ENCODE measurements at places on chromosomes 2 and 18. TPM values are rescaled to one million over a fixed set of nuclear protein-coding genes. Genes with fewer than 3 reads are reported as not detected.

DNAH7 gene
- 1.2 TPM for total RNA-seq

DNER gene
- total RNA-seq: 1.0 TPM

ST8SIA5 gene
- 0.36 TPM for total RNA-seq

GRCh38 chr2:217866457-217866856 lies 136.3 kb downstream of the TNS1 start:
- DNase-seq: no peak

GRCh38 chr2:38187541-38188011 lies 111.6 kb upstream of the CYP1B1 start:
- peak; percentile 90 for DNase-seq

DNA sequence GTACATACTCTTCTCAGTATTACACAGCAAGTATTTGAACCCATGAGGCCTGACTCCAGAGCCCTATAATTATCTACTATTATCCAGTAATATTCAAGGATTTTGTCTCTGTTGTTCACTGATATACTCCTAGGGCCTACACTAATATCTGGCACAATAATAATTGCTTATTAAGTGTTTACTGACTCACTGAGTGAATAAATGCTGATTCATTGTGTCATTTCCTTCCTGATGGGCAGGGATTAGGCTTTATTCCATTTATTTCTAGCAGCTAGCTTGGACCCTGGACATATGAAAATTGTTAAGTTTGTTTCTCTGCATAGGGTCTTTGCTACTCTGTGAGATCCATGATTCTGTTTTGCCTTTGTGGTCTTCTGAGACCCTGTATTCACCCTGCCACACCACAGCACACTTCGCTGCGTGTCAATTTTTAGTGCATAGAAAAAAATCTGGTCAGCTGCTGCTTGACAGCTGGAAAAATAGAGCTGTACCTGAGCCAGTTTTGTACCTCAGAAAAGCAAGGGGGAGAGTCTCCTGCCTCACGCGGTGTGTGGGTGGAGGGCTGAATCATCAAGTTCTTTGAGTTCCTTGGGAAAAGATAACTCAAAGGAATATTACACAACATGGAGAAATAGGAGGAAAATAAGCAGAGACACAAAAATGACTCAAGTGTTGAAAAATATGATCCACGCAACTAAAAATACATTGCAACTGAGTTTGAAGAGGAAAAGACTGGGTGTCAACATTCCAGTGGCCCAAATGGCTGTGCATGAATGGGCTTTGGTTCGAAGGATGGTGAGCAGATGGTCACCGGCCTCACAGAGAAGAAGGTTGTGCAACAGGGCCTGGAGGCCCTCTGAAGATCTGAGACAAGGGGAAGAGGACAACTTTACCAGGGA lies 18.9 kb upstream of the DPP4 start:
- peak; percentile 97 for DNase-seq

- DNase-seq: no peak
Measured at GRCh38 chr2:73983322-73984202, 1.1 kb upstream of the TET3 start.

DNA sequence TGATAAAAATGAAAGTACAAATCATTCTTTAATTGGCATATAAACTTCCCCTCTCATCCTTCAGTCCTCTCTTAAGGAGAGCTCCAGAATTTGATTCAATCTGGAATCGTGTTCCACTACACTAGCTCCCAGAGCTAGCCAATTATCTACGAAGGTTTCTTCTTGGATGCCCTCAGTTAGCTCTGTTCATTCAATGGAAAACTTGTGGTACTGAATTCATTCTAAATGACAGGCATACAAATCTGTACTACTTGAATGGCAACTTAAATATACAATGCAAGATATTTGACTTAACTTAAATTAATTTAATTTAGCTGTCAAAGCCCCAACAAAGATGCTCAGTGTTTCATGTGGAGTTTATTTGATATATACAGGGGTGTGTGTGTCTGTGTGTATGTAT lies 1474.2 kb upstream of the CELF4 start:
- no peak for DNase-seq

DNA sequence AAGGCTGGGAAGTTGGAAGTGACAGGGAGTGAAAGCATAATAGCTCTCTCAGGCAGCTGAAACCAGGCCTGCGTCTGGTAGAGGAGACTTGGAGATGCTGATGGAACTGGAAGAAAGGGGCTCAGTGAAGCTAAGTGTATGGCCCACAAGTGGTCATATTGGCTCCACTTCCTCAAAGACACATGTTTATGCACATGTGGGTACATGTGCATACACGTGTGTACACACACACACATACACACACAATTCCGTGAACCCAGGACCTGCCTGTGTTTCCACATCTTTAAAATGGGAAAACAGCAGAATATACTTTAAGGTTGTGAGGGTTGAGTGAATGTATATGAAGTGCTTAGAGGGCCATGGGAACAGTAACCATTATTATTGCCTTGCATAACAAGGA lies 160.9 kb downstream of the ARL6IP6 start:
- no peak for DNase-seq

DNA sequence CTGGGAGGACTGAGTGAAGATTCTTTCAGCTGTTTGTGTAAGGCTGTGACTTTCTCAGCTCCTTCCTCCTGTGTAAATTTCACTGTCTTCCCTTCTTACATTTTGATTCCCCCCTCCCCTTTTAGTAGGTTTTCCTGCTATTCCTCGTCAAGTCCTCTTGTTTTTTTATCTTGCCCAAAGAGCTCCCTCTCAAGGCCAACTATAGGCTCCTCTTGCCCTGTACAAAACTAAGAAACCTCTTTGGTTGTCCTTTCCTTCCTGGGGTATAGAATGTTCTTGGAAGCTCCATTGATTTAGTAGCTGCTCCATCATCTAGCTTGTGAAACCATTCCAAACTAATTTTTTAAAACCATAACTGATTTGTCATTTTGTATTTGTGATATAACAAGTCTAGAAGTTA lies 7.3 kb downstream of the CCDC121 start:
- no peak for DNase-seq

- peak; percentile 28 for DNase-seq
Measured at GRCh38 chr2:72887032-72887739, at the start of gene SPR. Gene SPR (plus strand): TSS chr2:72887408. CDS start chr2:72887433, 25 bp downstream.

GRCh38 chr18:2569338-2570207 lies 1.7 kb downstream of the METTL4 start:
- no peak for DNase-seq
